Left ventricle myocardium superior (tissue), 1 donor: ENCODE measurements at places on chromosomes 7 and 10. TPM values are rescaled to one million over a fixed set of nuclear protein-coding genes. Genes with fewer than 3 reads are reported as not detected.

Gene NEUROD6
- total RNA-seq: not detected

Gene STAG3
- 0.74 TPM for total RNA-seq

Gene TEX36
- not detected for total RNA-seq

Gene CCDC172
- total RNA-seq: not detected

Gene GRID1
- total RNA-seq: 2.4 TPM

Gene TNKS2
- 15.3 TPM for total RNA-seq

Gene PRLHR
- not detected for total RNA-seq

Gene CDHR1
- 0.32 TPM for total RNA-seq

Gene LRRC61
- total RNA-seq: 3.7 TPM

Gene AQP1
- 323 TPM for total RNA-seq

Gene ACBD7
- not detected for total RNA-seq

Gene CHRM2
- total RNA-seq: 89.0 TPM

DNA sequence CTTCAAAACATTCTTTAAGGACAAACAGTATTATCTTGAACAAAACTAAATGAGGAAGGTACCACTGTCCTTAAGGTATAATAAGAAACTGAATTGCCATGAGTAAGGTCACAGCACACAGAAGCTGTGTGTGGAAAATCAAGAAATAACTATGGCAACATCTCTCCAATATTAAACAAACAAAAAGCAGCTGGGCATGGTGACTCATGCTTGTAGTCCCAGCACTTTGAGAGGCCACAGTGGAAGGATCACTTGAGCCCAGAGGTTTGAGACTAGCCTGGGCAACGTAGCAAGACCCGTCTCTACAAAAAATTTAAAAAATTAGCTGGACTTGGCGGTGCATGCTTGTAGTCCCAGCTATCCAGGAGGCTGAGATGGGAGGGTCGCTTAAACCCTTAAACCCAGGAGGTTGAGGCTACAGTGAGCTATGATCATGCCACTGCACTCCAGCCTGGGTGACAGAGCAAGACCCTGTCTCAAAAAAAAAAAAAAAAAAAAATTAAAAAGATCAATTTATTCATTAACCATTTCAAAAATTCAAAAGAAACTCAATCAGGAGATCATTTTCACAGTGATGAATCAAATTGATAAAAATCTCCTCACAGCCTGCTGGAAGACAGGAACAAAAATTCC, 195.4 kb downstream of the SKIDA1 start:
- no peak for DNase-seq

DNA sequence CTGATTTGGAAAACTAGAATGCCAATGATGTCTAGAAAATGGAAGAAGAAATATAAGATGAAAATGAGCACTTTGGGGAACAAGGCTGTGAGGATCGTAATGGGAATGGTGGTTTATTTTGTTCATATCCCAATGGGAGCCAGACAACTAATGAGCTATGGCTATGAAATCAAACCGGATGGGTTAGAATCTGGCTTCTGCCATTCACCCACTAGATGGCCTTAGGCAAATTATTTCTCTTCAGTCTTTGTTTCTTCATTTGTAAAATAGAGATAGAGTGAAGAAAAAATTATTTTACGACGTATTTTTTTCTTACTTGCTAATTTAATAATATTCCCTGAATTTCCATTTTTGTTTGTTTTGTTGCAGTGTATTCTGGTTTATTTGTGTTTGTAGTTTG, 572.1 kb upstream of the IGFBP3 start:
- no peak for DNase-seq

- peak; percentile 88 for DNase-seq
Measured at GRCh38 chr7:873367-874002, 2.9 kb upstream of the GET4 start.

DNA sequence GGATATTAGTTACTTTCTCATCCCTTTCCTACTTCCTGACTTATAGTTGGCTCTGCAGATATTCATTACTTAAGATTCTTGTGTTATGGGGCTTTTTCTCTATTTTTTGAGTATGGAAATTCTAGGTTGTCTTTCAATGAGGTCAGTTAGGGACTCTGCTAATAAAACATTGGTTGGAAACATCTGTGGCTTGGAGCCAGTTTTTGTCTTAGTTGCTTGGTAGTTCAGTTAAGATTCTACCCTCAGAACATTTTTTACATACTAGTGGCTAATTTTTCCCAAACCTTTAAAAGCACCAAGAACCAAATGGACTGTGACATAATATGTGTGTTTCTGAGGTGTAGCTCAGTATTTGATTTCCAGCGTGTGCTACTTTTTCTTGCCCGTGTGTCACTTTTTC, 305.6 kb upstream of the FZD1 start:
- no peak for DNase-seq

DNA sequence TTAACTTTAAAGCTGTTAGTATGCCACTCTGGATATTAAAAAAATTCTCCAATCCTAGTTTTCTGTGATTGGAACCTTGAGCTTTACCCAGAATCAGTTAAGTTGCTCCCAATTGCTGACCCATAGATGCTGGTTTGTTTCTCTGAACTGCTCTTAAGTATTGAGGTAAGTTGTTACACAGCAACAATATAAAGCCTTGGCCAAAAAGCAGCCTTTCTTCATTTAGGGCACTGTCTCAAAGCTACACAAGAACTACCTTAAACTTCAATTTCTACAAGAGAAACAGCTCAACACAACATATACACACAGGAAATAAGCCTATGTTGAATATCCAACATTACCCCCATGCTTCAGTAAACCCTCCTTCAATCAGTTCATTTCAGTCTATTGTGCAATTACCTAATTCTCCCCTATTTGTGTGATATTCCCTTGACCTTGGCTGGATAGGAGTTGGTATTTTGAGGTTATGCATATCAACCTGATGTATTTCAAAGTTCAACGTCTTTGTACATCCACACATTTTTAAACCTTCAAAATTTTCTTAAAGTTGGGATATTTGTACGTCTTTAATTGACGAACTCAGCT, 11.5 kb downstream of the HNRNPA2B1 start:
- DNase-seq: no peak

- peak; percentile 48 for DNase-seq
Measured at GRCh38 chr7:132004529-132004928, 448.1 kb upstream of the PODXL start.

GRCh38 chr10:30028006-30028737, 31.2 kb downstream of the JCAD start:
- DNase-seq: peak; percentile 55

- DNase-seq: no peak
Measured at GRCh38 chr7:128954830-128955802, 17.4 kb downstream of the IRF5 start.

DNA sequence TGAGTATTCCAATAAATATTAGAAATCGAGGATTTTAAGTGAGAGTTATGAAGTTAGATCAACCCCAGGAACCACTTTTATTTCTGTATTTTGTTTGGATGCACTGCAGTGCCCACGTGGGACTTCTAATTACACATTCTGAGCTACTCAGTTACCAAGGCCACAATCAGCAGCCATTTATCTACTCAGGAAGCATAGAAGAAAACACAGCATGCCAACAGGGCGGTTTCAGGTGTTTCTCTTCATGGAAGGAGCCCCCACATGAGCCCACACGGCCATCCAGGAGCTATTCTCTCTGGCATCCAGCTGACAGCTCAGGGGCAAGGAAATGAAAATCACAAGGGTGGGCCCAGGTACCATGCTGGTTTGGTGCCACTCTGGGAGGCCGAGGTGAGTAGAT, 266.5 kb upstream of the MKLN1 start:
- DNase-seq: no peak

DNA sequence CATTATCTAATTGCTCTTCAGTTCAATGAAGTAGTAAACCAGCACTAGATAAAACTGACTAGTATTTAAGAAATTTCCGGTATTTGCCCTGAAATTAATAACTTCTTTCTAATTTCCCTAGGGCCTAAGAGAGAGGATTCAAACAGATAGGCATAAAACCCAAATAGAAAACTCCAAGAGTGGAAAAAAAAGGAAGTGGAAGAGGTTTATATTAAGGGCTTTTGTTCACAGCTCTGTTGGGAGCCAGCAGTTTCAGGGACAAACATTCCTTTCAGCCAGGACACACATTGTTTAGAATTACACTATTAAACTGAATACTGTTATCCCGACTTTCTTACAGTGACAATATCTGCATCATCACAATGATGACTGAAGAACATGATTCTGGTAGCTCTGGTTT, 3.6 kb downstream of the ODAD2 start:
- no peak for DNase-seq

DNA sequence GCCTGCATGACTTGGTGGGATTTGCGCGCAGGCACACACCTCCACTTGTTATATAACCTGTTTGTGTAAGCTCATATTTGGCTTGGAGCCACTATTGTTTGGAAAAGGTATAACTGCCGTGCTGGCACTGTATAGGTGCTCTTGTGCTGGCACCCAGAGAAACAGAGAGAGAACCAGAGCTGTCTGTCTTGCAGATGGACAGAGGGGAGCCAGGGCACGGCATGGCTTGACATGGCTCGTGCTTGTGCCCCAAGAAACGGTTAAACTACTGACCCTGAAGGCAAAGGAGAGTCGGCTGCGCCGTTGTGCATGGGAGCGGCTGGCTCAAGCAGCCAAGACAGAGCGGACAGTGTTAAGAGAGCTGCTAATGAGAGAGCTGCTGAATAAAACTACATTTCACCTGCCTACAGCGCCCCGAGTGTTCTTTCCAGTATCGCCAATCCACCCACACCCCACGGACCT, 23.2 kb downstream of the RAPGEF5 start:
- DNase-seq: no peak

DNA sequence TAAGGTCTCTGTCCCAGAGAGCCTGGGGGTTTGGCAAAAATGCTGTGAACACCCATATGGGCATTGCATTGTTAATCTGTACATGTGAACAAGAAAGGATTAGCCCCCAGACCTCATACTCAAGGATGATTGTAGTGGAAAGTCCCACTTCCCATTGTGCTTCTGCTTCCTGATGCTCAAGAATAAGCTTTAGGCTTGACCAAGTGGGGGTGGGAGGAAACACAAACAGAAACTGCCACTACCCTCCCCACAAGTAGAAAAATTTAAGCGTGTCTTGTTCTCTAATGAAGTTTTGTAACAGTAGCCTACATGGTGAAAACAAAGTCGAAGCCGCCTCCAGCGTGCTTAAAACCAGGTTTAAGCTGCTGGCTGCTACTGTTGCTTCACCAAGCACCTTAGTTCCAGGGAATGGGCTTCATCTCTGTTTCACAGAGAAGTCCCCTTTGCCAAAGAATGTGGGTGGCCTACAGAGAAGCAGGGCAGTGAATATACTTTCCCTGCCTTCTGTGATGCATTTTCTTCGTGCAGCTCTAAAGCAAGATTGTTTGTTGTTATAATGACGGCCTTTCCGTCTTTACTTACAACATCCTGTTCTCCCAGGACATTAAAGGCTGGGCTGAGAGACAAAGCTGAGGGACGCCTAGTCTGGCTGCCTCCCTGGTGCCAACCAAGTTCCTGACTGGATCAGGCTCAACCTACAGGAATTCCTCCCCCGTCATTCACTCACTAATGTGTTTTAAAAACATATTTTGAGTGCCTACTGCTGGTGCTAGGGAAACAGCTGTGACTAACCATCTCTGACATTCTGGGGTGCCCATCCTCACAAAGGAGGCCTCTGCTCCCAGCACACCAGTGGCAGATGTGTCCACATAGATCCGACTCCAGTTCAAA, 32.1 kb upstream of the CCSER2 start:
- DNase-seq: no peak

- no peak for DNase-seq
Measured at GRCh38 chr7:116779931-116780330, 82.5 kb upstream of the CAPZA2 start.

DNA sequence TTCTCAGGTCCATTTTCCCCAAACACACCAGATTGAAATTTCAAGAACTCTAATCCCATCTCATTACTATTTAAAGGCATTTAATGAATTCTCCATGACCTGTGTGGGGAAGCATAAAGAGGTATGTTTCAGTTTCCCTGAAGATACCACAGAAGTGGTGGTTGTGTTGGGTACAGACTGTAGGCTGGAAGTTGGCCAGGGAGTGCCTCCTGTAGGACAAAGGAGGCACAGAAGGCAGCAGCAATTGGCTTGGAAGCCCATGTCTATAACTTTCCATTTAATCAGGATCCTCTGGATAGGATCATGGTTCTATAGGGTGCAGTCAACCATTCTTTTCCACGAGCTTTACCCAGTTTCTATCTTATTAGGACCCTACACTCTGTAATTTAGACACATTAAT, 8.6 kb upstream of the BET1 start:
- DNase-seq: no peak

DNA sequence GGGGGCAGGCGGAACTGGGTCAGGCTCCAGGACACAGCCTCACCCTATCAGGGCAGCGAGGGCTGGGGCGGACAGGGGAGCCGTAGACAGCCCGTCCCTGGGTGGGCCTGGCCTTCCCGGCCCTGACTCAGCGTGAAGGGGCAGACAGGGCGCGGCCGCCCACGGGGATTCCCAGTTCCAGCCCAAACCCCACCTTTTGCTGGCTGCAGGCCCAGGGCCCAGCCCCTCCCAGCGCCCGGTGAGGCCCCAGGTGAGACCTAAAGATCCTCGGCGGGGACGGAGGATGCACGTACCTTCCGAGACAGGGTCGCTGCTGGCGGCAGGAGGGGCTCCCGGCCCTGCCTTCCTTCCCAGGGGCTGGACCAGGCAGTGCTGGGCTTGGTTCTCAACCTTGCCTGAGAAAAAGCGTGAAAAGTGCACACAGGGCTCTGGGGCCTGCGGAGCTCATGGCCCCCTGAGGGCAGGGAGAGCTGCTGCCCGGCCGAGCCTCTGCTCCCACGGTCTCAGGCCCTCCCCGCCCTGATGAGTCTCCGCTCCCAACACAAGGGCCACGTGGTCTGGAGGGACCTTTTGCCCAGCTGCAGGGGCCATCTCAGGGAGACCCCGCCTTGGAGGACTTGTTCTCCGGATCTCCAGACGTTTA, 43.9 kb upstream of the DNAJB6 start:
- no peak for DNase-seq

- no peak for DNase-seq
Measured at GRCh38 chr7:44808914-44809393, 12.5 kb downstream of the PPIA start.

- DNase-seq: no peak
Measured at GRCh38 chr10:119737823-119738222, 12.0 kb downstream of the INPP5F start.

GRCh38 chr7:2512179-2512661, 7.4 kb upstream of the LFNG start:
- peak; percentile 58 for DNase-seq

DNA sequence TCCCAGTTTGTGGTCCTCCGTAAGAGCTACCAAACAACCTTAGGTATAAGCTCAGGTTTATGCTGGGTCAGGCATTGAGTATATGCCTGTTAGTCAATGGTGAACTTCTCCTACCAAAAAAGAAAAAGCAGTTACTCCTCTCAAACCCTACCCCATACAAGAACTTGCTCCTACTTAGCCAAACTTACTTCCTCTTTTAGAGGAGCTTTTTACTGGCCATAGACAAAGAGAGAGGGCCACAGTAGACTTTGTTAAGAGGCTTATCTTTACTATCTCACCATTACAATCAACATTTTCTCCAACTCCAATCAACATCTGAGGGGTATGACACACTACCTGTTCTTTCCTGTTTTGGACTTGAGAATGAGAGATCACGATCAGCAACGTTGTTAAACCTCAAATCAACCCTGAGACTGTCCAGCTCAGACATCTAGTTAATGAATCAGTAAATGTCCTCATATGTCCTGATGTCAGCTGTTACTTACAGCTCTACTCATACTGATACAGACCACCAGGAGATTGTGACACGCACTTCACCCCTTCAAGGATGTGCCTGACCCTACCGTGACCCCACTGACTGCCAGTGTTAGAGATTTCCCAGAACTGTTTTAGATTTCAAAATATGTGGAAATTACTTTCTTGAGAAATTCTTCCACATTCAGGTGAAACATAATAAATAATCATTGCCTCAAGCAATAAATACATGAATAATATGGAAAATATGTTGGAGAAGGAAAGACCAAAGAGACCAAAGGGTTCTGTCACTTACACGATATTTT, 18.4 kb upstream of the CCDC71L start:
- DNase-seq: no peak

GRCh38 chr7:6252341-6252746, 20.1 kb downstream of the CYTH3 start:
- no peak for DNase-seq
